Suppressor macrophage treated with lipopolysaccharide for 4 hours (primary cell): ENCODE measurements at places on chromosomes 2 and 18.
A peak's percentile ranks its signal among the peaks of the same experiment; 100 is the strongest.

GRCh38 chr2:171309455-171310286 lies 124.1 kb downstream of the METTL8 start:
- DNase-seq, result no peak

- DNase-seq, result peak; percentile 44
Measured at GRCh38 chr2:37156071-37156856, 516 bp downstream of the EIF2AK2 start.

- DNase-seq, result no peak
Measured at GRCh38 chr2:192471982-192472381, 277.2 kb upstream of the TMEFF2 start.

GRCh38 chr2:71256421-71256820 lies 29.5 kb upstream of the PAIP2B start:
- no peak for DNase-seq

GRCh38 chr2:101083613-101084012 lies 67.6 kb downstream of the TBC1D8 start:
- DNase-seq, result no peak

DNA sequence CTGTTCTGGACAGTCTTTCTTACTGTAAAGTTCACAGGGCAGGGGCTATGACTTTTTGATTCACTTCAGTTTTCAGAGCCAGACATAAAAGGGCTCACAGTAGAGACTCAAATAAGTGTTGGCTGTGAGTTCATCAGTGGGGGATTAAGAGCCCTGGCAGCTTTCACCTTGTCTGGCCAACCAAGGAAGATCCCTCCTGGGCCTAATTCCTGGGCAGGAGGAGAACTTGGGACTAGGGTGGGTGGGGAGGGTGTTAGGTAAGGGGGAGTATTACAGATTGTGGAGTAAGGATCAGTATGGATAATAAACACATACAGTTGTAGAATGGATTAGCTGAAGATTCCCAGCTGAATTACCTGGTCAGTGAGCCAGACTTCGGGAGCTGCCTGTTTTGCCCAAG lies 904 bp upstream of the SFXN5 start:
- no peak for DNase-seq
